ENCODE measurements at places on chromosomes 16 and 17.

- no peak for DNase-seq
Measured at GRCh38 chr17:45336390-45337182, 19.8 kb upstream of the MAP3K14 start.

GRCh38 chr17:65545705-65546523, 15.5 kb downstream of the AXIN2 start:
- no peak for DNase-seq

- no peak for DNase-seq
Measured at GRCh38 chr16:143047-143446, 4.6 kb upstream of the NPRL3 start.

GRCh38 chr16:10266809-10267208, 84.6 kb upstream of the GRIN2A start:
- no peak for DNase-seq

DNA sequence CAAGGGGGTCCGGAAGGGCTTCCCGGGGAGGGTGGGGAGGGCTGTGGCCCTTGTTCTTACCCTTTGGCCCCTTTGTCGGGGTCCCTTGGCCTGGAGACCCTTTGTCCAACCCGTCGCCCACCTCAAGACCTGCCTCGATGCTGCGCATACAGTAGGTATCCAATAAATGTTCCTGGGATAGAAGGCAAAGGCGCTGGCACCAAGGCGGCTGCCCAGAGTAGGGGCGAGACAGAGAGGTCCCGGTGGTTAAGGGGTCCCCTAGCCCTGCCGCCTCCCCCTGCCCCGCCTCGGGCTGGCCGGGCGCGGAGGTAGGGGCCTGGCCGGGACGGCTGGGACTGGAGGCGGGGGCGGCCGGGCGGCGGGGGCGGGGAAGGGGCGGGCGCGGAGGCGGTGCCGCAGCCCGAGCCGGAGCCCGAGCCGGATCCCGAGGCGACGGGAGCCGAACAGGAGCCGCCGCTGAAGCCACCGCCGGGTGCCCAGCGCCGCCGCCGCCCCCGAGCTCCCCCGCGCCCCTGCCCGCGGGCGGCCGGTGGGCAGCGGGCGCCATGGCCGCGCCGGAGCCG, at the start of gene NHERF2:
Gene NHERF2, plus strand, starts transcription at position 442 of the 563 bp plus-strand sequence. Its CDS starts 104 bp downstream, at position 546.
- DNase-seq: no peak

DNA sequence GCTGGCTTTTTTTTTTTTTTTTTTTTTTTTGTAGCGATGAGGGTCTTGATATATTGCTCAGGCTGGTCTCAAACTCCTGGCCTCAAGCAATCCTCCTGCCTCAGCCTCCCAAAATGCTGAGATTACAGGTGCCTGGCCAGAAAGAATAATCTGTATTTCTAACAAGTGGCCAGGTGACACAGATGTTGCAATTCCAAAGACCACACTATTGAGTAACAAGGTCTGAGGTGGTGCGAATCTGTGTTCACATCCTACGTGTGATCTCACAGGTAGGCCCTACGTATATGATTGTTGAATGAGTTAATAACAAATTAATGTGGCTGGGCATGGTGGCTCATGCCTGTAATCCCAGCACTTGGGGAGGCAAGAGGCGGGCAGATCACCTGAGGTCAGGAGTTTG, 33.3 kb downstream of the OTOA start:
- DNase-seq: no peak

DNA sequence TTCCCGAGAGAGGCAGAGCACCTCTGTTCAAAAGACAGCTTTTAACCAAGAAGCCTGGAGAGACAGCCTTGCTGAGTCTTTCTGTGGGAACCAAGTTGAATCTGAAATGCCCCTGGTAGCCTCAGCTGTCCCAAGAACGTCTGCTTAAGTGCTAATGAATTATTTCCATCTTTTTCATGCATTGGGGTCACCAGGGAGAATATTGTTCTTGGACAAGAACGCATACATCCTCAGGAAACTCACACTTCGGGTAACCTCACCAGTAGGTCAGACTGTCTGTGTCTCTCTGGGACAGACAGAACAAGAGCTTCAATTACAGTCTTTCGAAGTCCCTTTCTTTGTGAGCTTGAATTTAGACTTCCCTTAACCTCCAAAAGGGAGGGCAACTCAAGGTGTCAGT, 134.6 kb upstream of the ADAMTS18 start:
- DNase-seq: no peak

DNA sequence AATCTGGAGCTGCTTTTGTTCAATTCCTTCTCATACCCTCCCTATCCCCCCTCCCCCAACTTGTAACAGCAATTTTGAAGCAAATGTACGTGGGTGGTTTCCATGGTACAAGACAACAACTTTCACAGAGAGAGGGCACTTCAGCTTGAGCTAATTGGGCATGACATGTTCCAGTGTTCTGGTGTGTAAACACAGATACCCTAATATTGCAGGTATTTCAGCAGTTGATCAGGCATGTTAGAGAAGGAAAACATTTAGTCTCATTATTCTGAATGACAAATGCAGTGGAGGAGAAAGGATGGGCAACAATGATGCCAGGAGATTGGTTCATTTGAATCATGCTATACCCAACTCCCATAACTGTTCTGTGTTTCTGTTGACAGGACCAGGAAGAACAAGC, 137.5 kb downstream of the TRIM37 start:
- DNase-seq: no peak

DNA sequence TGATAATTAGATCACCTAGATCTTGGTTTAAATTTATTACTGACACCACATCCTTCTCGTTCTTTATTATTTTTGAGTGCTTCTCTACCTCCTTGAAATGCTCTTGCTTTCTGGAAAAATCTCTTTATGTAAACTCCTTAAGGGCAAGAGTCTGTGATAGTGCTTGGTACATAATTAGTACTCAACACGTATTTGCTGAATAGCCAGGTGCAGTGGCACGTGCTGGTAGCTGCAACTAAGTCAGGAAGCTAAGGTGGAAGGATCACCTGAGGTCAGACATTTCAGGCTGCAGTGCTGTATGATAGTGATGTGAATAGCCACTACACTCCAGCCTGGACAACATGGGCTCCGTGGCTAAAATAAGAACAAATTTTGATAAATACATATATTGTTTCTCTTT, 63.0 kb downstream of the PPM1E start:
- no peak for DNase-seq

- DNase-seq: no peak
Measured at GRCh38 chr16:77234611-77235010, 35.4 kb downstream of the SYCE1L start.

GRCh38 chr17:66701462-66701861, 133.5 kb upstream of the CACNG5 start:
- DNase-seq: no peak

DNA sequence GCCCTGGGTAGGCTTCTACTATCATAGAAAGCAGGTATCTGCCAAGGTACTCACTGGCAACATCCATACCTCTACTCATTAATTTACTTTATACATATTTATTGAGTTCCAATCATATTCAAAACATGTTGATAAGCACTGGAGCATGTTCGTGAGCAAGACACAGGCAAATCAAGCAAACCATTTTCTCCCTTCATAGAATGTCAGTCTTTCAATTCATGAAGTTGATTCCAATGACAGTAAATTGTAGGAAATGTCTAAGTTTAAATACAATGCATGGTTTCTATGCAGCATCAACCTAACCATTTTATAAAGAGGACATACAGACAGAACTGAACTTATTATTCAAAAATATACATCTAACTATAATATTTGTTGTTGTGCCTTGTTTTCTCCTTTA, 978.6 kb downstream of the CDH8 start:
- DNase-seq: no peak

DNA sequence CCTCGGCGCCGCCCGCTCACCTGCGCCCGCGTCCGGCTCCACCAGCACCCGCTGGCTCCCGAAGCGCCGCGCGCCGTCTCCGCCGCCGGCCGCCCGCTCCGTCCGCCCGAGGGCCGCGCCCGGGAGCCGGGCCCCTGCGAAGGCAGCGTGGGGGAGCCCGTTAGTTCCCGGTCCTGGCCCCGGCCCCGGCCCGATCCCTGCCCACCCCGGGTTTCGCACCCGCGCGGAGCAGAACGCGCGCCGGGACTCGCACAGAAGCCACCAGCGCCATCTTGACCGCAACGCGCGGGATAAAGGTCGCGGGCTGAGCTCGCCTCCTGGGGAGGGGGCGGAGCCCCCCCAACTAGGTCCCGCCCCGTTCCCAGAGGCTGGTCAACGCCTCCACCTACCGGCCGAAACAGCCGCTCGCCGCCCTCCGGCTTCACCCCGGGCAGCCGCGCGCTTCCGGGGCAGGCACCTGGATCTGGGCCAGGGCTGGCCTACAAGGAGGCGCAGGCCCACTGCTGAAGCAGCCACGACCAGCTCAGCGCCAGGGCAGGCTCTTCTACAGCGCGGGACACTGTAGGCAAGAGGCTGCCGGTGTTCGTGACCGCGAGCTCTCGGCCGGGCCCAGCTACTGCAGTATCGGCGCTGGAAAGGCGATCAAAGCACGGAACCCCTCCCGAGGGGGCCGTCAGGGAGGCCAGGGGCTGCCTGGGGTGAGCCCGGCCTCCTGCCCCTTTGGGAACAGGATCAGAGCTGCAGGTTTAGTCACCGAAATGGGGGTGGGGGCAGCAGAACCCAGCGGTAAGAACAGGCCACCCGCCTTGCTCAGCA, at the start of gene ECI1:
Gene ECI1, minus strand, starts transcription at position 292 of the 816 bp plus-strand sequence. Its CDS starts 21 bp downstream, at position 271.
- DNase-seq: peak; percentile 90

- no peak for DNase-seq
Measured at GRCh38 chr17:64009571-64010402, 10.6 kb downstream of the ICAM2 start.

DNA sequence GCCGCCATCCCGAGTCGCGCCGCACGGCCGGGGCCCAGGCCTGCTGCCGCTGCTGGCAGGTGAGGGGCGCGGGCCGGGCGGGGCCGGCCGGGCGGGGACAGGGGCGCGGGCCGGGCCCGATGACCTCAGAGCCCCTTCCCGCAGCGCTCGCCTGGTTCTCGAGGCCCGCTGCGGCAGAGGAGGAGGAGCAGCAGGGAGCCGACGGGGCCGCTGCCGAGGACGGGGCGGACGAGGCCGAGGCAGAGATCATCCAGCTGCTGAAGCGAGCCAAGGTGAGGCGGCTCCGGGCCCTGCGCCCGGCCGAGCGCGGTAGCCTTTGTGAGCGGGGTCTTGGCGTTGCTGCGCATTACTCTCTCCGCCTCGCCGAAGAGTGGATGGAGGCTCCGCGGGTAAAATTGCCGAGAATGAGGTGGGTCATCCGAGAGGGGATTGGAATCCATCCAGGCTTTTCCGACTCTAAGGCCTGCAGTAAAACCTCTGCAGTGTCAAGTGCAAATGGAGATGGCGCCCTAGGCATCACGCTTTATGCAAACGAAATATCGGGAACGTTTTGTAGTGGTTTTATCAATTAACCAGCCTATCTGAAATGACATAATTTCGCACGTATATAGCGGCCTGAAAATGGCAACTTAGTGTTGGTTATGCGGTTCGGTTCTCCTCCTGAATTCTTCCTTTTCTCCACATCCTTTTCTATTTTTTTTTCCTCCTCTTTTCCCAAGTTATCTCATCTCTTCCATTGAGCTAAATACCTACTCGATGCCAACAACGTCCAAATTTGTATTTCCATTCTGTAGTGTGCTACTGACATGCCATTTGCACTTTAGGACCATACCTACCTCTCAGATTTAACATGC, 577 bp downstream of the TTC19 start:
- peak; percentile 33 for DNase-seq

DNA sequence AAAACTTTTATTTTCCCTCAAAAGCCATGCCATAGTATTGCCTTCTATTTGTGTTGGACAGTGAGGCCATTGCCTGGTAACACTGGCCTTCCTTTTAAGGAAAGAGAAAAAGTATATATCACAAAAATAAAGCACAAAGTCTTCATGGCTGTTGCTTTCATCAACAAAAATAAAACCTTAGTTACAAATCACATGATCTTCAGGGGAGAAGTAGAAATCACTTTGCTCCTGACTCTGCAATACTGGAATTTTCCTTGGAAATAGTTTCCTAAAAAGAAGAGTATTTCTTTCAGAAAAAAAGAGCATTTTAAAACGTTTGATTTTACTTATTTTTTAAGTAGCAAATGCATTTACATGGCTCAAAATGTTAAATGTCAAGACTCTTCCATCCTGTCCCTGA, 41.9 kb downstream of the FAM20A start:
- DNase-seq: no peak

GRCh38 chr17:56976941-56977608, 856 bp upstream of the SCPEP1 start:
- no peak for DNase-seq

GRCh38 chr16:27901956-27902355, 161.6 kb downstream of the GSG1L start:
- no peak for DNase-seq

DNA sequence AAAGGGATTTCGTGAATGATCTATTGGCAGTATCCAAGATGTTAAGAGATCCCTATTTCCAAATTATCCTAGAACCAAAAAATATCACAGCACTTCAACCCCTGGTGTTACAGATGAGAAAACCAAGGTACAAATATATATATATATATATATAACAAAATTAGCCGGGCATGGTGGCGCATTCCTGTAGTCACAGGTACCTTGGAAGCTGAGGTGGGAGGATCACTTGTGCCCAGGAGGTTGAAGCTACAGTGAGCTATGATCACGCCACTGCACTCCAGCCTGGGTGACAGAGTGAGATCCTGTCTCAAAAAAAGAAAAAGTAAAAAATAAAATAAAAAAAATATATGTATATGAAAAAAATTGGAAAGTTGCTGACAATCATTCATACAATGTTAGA, 637 bp upstream of the CLN3 start:
- DNase-seq: no peak

- peak; percentile 44 for DNase-seq
Measured at GRCh38 chr17:27489045-27489715, 32.9 kb downstream of the KSR1 start.

DNA sequence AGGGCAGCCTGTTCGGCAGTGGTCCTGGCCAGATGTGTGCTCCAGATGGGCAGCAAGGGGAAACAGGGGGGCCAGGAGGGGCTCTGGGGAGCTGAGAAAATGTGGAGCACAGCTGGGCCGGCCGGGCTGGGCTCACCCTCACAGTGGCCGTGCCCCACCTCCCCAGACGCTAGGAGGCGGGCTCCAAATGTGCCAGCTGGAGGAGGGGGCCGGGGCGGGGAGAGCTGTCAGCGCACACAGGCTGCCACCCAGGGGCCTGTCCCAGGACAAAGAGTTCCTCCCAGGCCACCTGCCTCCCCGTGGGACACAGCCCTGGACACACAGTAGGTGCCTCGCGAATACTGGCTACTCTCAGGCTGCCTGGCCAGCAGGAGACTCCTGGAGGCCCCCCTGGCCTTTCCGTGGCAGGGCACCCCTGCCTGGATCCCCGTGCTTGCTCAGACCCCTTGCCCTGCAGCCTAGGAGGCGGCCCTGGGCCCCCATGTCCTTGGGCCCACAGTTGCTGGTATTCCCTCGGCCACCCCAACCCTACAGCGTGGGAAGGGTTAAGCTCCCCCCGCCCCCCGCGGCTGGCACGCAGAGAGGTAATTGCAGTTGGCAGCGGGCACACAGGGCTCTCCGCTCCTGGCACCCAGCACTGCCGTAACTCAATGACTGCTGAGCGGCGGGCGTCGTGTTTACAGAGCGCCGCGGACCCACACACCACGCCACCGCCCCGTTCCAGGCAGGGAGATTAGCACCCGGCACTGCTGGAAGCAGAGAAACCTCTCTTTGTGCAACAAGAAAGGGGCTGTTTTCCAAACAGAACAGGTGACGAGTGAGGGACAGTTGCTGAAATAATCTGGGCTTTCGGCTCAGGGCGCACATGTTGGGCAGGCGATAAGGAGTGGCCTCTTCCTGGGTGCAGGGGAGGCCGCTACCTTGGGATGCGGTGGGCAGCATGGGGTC, 32.2 kb downstream of the BAHCC1 start:
- DNase-seq: no peak
